ENCODE measurements at places on chromosomes 5 and 9.

DNA sequence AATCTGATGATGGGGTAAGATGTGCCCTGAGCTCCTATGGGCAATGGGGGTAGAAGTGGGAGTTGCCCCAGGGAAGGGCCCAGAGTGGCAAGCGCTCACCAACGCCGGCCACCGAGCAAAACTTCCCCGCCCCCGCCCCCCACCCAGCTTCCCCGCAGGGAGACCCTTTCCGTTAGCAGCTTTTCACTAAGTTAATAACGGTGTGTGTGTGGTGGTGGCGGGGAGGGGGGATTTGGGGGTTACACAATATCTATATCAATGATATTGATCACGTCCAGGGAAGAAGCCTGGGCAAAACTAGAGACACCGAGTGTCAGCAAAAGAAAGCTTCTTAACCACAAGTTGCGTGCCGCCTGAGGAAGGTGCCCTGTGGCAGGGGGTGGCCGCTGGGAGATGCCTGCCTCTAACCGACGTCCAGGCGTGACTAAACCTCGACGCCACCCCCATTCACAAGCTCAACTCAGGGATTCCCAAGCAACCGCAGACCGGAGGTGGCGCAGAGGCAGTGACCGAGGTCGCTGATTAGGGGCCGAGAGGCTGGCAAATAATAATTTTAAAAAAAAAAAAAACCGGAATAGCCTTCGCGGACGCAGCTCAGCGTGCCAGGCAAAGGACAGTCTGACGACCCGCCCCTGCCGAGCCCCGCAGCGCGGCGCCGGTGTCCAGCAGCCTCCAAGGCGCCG lies 222.6 kb downstream of the MEF2C start:
- no peak for DNase-seq

- DNase-seq, result no peak
Observed at GRCh38 chr5:135654761-135655467, 76.1 kb upstream of the CXCL14 start.

- no peak for DNase-seq
Observed at GRCh38 chr5:137037848-137038247, 461.3 kb downstream of the SPOCK1 start.

GRCh38 chr5:151703227-151703626 lies 16.5 kb upstream of the SPARC start:
- no peak for DNase-seq

GRCh38 chr5:82975812-82976211 lies 101.4 kb downstream of the TMEM167A start:
- DNase-seq, result no peak

DNA sequence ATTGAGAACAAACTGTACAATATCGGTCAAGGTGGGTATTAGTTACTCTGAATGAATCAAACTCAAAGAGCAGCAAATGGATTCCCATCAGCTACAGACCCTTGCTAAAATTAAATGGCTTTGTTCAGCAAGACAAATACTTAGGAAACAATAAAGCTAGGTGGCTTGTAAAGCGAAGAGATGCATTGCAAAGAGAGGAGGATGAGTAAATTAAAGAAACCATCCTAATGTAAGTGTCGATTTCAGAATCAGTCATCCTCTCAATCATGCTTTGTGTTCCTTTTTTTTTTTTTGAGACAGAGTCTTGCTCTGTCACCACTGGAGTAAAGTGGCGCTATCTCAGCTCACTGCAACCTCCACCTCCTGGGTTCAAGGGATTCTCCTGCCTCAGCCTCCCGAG lies 359.2 kb upstream of the ZNF462 start:
- DNase-seq, result no peak

DNA sequence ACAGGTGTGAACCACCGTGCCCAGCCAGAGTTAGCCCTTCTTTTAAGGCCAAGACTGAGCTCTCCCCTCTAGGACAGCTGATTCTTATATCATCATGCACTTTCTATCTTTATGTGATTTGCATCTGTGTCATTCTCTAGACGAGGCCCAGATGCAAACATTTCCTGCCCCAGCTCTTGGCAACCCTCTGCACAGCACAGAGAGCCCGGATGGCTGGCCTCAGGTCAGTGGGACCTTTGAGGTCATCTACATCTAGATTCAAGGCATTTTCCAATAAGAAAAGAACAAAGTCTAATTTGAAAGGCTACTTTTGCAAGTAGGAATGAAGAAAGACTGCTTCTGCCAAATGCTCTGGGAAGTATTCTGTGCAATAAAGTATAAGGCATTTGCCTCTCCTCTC lies 109.0 kb upstream of the DAB2 start:
- DNase-seq, result no peak

GRCh38 chr9:136062657-136063439 lies 32.2 kb downstream of the NACC2 start:
- DNase-seq, result no peak

- no peak for DNase-seq
Observed at GRCh38 chr5:52498607-52499006, 289.1 kb upstream of the ITGA1 start.

- no peak for DNase-seq
Observed at GRCh38 chr9:33249087-33249658, 9.2 kb downstream of the SPINK4 start.

- DNase-seq, result no peak
Observed at GRCh38 chr9:124279531-124280175, 21.9 kb downstream of the NEK6 start.

- no peak for DNase-seq
Observed at GRCh38 chr9:110033869-110034268, 174.1 kb downstream of the C9orf152 start.

GRCh38 chr5:119367502-119368237 lies 11.9 kb downstream of the TNFAIP8 start:
- DNase-seq, result no peak

DNA sequence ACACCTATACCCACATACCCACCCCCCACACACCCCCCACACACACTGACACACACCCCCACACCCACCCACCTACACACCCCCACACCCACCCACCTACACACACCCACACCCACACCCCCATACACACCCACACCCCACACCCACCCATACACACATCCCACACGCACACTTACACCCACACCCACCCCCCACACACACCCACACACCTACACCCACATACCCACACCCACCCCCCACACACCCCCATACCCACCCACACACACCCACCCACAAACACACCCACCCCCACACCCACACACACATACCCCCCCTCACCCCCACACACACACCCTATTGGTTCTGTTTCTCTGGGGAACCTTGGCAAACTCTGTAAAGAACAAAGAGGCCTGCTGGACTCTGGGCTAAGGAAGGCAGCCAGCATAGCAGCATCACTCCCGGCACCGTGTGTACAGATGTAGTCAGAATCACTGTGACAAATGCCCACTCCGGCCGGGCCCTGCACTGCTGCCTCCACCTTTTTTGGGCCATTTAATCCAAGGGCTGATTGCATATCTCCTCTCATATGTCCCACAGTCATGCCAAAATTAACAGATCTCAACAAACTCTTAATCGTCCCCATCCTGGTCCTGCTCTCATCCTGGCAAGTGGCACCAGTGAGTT lies 42.3 kb downstream of the COL23A1 start:
- DNase-seq, result no peak

- no peak for DNase-seq
Observed at GRCh38 chr5:128328446-128328845, 209.6 kb downstream of the FBN2 start.
